ENCODE measurements at places on chromosomes 1 and 21.
A peak's percentile ranks its signal among the peaks of the same experiment; 100 is the strongest.

GRCh38 chr1:11938722-11939526 lies 4.4 kb downstream of the PLOD1 start:
- no peak for DNase-seq

GRCh38 chr1:180040034-180040433 lies 85.4 kb downstream of the CEP350 start:
- DNase-seq, result no peak

DNA sequence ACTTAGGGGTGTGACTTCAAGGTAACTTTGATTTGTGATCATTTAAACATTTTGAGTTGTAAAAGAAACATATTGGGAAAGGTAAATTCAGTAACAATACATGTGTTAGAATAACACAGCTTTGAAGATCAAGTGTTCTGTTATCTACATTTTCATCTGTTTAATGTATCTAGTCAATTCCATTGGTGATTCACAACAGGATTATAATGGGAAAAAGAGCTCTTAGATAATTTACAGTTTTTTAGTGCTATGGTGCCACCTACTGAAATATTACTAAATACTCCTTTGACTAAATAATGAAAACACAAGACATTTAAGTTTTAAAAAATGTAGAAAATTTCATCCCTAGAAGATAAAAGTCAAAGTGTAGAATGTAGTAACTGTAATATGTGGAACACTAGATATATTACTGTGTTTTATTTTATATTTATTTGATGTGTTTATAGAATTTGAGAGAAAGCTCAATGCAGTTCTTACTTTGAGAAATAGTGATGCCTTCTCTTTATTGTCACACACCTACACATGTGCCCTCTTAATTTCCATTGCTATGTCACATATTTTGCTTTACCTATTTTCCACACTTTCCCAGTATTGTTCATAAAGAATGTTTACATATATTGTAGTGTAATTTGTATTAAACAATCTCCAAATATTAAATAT lies 47.4 kb downstream of the PTPRC start:
- peak; percentile 68 for DNase-seq

DNA sequence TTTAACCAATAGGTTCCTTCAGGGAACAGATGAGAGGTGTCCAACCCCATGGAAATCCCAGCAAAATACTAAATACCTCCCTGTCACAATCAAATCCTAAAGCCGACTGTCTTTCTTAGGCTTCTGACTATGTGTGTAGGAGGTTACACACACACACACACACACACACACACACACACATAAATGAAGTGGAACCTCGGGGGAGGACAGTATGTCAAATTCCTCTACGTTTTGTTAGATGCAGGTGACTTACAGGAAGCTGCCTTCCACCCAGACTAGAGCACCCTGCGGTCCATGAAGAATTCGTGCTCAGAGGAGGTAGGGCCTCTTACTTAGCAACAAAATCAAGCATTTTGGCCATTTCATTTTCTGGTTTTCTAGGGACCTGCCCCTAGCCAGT lies 16.4 kb downstream of the RSPH1 start:
- DNase-seq, result no peak

GRCh38 chr1:243842978-243843511 lies 7.0 kb downstream of the AKT3 start:
- DNase-seq, result peak; percentile 73

DNA sequence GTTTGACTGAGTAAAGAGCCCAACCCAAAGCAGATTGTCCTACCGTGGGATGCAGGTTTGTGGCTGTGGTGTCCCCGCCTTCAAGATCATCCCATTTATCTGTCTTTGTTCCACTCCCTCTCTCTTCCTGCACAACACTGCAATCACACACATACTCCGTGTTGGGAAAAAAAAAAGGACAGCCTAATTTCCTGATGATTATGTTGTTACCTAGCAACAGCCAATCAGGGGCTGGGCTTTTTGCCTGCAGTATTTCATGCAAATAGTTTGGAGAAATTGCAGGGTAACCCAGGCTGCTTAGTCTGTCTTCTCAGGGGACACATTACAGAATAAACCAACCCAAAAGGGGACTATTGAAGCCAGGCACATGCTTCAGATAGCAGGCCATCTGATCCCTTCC lies 38.3 kb downstream of the PHC2 start:
- no peak for DNase-seq
